Transverse colon (tissue), 4 donors: ENCODE measurements at places on chromosomes 6 and 20. TPM values are rescaled to one million over a fixed set of nuclear protein-coding genes. Genes with fewer than 3 reads are reported as not detected.

MCM3 gene
- total RNA-seq = 21.6 TPM

SYCP2L gene
- total RNA-seq = 0.95 TPM

DYNLT1 gene
- 2.8 TPM for total RNA-seq

NCR2 gene
- total RNA-seq = not detected

PPP1R10 gene
- total RNA-seq = 57.6 TPM

ARFGEF2 gene
- total RNA-seq = 69.5 TPM

STMND1 gene
- total RNA-seq = 1.1 TPM

IL17F gene
- total RNA-seq = not detected

COL12A1 gene
- total RNA-seq = 14.2 TPM

TGM2 gene
- total RNA-seq = 52.0 TPM

DEFB132 gene
- total RNA-seq = not detected

OR12D3 gene
- not detected for total RNA-seq

HLA-DMB gene
- 8.7 TPM for total RNA-seq

ARMH2 gene
- not detected for total RNA-seq

C4B gene
- 20.3 TPM for total RNA-seq
